ENCODE measurements at places on chromosomes 11 and 22. TPM values are rescaled to one million over a fixed set of nuclear protein-coding genes. Genes with fewer than 3 reads are reported as not detected.

The UCP3 gene
- total RNA-seq: 1.3 TPM

The DNAL4 gene
- total RNA-seq: 8.8 TPM

The MAP6 gene
- 0.94 TPM for total RNA-seq

The TMEM132A gene
- total RNA-seq: 98.2 TPM

The C22orf42 gene
- not detected for total RNA-seq

The MMP10 gene
- not detected for total RNA-seq

The ADM gene
- total RNA-seq: 94.1 TPM

The NLRP14 gene
- total RNA-seq: not detected

The PIWIL4 gene
- total RNA-seq: 0.52 TPM

The CCDC117 gene
- total RNA-seq: 43.1 TPM

The OR52H1 gene
- not detected for total RNA-seq

The VSIG2 gene
- not detected for total RNA-seq

The CD3E gene
- not detected for total RNA-seq

The MRPL23 gene
- total RNA-seq: 86.0 TPM
